ENCODE measurements at places on chromosomes 11 and 22. TPM values are rescaled to one million over a fixed set of nuclear protein-coding genes. Genes with fewer than 3 reads are reported as not detected.

DNA sequence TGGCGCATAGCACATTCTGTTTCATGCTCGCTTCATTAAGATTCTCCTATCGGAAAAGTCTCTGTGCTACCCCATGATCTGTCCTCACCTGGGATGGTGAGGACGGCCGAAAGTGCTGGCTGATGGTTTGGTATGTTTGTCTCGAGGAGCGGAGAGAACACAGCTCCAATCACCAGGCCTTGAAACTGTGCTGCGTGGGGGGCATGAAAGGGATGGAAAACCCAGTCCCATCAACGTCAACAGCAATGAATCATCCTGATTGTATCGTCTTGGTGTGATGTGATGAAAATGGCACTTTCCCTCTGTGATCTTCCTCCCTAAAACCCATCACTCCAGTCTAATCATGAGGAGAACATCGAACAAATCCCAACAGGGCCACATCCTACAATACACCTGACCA, 8.4 kb downstream of the FXYD6 start:
- H3K4me3 ChIP-seq, result no peak overlapping the region
- peaks cover 4% of the 10 kb centered on the region for H3K4me1 ChIP-seq
- H3K27ac ChIP-seq, result no peak overlapping the region
- no peaks in the 10 kb centered on the region for H3K36me3 ChIP-seq
- no peak for DNase-seq

DNA sequence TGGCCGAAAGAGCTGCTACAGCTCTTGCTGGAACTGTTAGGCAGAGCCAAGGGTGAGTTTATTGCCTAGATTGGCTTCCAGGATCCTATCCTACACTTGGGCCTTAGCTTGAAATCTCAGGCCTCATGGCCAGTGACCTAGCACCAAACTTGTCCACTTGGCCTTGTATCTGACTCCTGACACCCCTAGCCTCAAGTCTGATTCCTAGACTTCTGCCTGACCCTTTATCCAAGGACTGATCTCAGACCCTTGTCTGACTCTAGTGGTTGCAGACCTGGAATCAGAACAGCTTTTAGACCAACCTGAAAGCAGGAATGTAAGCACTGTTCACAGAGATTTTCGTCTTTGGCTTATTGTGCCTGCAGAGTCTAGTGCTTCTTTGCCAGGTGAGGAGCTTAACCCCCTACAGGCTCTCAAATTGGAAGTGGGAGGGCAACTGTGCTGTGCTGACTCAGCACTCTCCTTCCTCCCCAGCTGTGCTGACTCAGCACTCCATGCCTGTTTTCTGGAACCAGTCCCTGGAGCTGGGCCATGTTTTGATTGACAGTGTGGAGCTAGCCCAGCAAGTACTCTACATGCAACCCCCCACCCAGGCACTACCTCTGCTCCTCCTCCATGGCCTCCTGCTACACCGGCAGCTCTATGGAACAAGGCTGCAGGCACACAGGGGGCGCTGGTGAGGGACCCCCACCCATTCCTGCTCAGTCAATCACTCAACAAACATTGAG, 35.1 kb downstream of the RRP8 start:
- H3K36me3 ChIP-seq, result peaks cover 6% of the 10 kb centered on the region
- no peak overlapping the region for H3K27ac ChIP-seq
- no peaks in the 10 kb centered on the region for H3K27me3 ChIP-seq
- no peak overlapping the region for H3K4me3 ChIP-seq
- DNase-seq, result no peak

GRCh38 chr22:22520667-22521602, 865 bp upstream of the ZNF280A start:
- no peaks in the 10 kb centered on the region for H3K36me3 ChIP-seq
- peaks cover 35% of the 10 kb centered on the region for H3K27me3 ChIP-seq
- no peak for DNase-seq
- H3K4me3 ChIP-seq, result no peak overlapping the region

DNA sequence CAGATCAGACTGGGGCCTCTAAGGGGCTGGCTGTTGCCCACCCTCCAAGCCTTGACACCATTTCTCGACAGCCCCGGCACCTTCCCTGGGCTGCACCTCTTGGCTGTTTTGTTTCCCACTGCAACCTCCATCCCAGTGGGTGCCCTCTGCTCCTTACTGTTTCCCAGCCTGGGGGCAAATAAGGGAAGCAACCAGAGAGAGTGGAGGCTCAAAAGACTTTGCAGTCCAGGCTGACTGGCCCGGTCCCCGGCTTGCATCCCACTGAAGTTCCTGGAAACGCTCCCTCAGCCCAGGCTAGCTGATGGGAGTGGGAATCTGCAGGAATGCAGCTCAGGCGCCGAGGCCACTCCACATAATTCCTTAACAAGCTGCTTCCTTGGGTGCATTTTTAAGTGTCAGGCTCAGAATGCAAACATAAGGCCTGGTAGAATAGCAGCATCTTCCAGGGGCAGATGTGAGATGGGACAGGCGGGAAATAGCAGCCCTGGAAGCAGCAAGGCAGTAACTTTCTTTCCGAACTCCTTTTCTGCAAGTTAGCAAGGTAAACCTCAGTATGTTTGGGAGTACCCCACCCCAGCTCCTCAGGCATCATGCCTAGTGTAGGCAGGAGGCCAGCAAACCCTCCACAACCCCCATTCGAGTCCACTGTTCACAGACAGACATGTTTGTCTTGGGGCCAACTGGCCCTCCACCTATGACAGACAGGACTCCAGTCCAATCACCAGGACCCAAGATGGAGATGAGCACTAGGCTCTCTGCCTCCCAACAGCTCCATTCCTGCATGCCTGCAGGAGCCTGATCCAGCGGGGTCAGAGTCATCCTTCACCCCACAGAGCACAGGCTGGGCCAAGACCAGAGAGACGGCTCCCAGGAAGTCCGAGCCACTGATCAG, 39.3 kb downstream of the RPL27A start:
- peaks cover 13% of the 10 kb centered on the region for H3K36me3 ChIP-seq
- H3K4me3 ChIP-seq, result no peak overlapping the region
- peaks cover 46% of the 10 kb centered on the region for H3K4me1 ChIP-seq
- no peaks in the 10 kb centered on the region for H3K27me3 ChIP-seq
- DNase-seq, result no peak
- H3K27ac ChIP-seq, result peak overlapping the region; percentile 74

SSH3 gene
- 23.5 TPM for total RNA-seq

SCGB2A2 gene
- total RNA-seq, result not detected

STK33 gene
- 31.2 TPM for total RNA-seq

CRYBB3 gene
- total RNA-seq, result not detected

OR52A1 gene
- total RNA-seq, result not detected

Measured in heart left ventricle (tissue), 16 donors.